ENCODE measurements at places on chromosomes 11 and 22.
A peak's percentile ranks its signal among the peaks of the same experiment; 100 is the strongest.

DNA sequence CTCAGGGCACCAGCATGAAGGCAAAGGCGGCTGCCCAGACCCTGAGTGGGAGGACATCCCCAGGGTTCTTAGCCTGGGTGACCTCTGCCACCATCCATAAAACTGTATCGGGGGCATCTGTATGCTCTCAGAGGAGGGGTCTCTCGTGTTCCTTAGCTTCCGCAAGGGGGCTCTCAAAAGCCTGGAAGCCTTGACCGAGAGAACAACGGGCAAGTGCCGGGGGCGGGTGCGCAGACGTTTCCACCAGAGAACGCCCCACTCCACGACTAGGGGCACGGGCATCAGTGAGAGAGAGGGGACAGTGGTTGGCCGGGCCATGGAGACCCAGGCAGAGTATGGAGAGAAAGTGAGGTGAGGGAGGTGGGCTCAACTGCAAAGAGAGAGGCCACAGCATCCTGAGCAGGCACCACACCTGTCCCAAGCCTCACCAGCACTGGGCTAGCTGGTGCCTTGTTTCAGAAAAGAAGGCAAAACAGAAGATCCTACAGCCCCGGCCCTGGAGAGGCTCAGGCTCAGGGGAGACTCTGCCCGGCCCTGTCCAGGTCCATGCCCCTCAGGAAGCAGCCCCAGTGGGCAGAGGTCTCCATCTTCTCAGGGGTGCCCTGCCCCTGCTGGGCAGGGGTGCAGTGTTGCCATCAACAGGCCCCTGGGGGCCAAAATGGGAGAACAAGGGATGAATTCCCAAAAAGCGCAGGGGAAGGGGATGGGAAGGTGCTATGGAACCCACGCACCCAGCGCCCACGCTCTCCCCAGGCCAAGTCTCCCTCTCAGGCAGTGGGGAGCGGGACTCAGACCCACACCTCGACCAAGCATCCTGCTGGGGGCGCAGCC lies 5.9 kb downstream of the TSPAN32 start:
- no peak for DNase-seq

DNA sequence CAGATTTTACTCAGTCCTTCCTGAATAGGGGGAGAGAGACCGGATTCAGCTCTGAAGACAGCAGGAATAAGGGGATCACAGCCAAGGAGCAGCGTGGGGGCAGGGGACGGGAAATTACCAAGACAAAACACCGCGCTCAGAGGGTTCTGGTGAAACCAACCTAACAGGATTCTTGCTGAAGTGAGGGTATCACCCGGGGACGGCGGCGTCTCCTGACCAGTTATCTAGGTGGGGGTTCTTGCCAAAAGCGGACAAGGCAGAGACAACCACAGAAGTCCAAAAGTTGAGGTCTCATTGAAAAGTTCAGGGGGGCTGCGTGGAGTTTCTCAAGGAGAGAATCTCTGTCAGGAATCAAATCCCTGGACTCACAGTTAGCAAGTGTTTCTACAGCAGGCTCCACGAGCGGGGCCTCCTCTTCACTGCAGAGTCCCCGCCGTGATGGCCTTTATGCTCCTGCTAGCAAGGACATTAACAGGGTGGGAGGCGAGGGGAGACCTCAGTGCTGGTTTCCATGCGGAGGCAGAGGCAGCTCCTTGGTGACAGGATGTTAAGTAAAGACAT lies 291.0 kb downstream of the BRD1 start:
- DNase-seq, result no peak

DNA sequence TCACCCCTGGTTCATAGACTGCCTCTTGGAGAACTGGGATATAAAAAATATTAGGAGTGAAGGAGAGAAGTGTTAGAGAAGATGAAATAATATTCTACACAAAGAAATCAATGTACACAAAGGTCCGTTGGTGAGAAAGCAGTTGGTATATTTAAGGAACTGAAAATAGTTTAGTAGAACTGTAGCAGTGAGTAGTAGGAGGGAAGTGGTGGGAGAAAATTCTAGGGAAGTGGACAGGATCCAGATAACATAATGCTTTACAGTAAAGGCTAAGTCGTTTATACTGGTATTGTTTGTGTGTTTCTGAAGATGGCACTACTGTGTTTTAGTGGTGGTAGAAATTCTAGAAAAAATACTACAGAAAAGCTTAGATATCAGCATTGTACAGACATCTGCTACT lies 120.8 kb upstream of the CHORDC1 start:
- DNase-seq, result no peak

DNA sequence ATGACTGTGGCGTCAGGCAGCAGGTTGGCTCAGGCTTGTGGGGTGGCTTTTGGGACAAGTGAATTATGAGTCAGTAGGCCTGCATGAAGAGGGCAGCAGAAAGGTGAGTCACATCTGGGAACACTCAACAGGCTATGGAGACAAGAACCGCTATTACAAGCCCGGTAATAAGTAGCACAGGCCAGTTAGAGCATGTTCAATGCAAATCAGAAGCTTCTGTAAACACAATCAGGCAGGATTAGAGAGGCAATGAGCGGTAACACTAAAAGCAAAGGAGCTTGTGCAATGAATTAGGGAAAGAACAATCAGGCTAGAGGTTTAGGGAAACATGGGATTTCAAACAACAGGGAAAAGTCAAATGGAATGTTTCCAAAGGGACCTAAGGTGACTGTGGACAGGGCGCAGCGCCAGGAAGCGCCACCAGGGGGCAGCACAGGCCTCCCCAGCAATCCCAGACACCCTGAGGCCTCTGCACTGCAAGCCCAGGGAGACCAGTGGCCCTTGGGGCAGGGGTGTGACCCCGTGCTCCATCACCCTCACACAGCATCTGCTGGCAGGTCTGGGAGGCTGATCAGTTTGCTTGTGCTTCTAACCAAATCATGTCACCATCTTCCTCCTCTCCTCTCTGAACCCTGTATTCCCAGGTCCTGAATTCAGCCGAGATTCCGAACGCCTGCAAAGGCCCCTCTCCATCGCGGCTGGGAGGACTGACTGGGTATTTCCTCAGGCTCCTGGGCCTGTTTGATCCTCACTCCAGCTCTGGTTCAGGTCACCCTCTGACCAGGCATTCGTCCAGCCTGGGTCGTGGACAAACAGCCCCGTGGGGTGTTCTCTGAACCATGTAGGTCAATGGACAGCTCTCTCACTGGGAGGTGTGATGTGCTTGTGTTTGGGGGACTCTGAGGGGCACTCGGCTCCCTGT lies 50.0 kb downstream of the C11orf58 start:
- peak; percentile 49 for DNase-seq

DNA sequence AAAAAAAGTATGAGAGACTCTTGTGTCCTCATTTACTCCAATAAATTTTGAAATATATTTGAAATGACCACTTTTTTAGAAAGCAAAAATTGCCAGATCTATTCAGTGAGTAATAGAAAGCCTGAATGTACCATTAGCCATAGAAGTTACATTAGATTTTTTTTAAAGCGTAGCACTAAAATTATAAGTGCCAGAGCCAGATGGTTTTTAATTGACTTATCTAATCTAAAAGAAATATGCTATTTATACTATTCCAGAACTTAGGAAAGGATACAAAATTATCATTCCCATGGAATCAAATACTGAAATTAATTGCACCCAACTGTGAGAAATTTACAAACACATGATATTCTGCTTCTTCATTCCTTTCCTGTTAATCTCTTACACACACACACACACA lies 64.4 kb upstream of the SLC17A6 start:
- no peak for DNase-seq

Measured in HepG2 (cell line).